NCI-H1048 (cell line): ENCODE measurements at places on chromosomes 12 and 14.

- no peak for DNase-seq
Observed at GRCh38 chr12:31895449-31896150, 63.6 kb upstream of the RESF1 start.

GRCh38 chr14:106845286-106846087 is 1319.1 kb downstream of the TMEM121 start:
- DNase-seq, result no peak

GRCh38 chr14:56949828-56950227 is 139.5 kb upstream of the OTX2 start:
- DNase-seq, result no peak

GRCh38 chr12:54390668-54391551 is 6.4 kb upstream of the ZNF385A start:
- DNase-seq, result no peak

DNA sequence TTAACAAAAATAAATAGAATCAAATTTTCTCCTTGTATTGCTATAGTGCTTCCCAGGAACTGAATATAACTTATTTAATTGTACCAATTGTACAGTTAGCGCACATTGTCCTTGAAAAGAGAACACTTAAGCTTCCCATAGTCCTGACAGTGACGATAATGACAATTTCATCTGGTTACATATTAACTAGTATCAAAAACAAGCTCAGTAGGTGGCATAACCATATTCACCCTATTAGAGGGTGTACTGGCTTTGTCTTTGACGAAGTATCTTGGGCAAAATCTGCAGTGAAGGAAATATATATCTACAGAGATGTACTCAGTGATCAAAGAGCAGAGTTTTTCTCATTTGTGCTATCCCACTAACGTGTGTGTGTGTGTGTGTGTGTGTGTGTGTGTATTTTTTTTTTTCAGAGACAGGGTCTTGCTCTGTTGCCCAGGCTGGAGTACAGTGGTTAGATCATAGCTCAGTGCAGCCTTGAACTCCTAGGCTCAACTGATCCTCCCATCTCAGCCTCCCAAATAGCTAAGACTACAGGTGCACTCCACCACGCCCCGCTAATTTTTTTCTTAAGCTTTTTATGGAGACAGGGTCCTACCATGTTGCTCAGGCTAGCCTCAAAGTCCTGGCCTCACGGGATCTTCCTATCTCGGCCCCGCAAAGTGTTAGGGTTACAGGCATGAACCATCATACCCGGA is 4.9 kb upstream of the A2M start:
- DNase-seq, result no peak

GRCh38 chr12:6979453-6979852 is 8.7 kb downstream of the EMG1 start:
- no peak for DNase-seq

GRCh38 chr14:104715871-104716270 is 8.2 kb upstream of the ADSS1 start:
- DNase-seq, result no peak

DNA sequence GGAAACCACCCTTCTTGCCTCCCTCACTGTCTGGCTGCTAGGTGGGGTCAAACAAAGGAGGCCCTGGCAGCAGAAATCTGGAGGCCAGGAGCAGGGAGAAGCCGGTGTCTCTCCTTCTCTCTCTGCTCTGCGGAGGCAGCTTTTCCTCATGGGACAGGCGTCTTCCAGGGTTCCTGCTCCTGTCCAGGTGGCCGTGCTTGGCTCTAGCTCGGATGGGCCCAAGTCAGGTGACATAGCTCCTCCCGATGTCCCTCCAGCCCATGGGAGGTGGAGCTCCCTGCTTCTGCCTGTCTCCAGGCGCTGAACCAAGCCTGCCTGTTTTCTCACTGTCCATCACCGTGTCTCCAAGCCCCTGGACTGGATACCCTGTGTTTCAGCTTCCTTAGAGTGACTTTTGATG is 30.5 kb upstream of the FZD10 start:
- DNase-seq, result no peak

- DNase-seq, result no peak
Observed at GRCh38 chr14:79175671-79176070, 1005.5 kb downstream of the NRXN3 start.

GRCh38 chr12:19891936-19892591 is 452.8 kb downstream of the AEBP2 start:
- DNase-seq, result no peak

DNA sequence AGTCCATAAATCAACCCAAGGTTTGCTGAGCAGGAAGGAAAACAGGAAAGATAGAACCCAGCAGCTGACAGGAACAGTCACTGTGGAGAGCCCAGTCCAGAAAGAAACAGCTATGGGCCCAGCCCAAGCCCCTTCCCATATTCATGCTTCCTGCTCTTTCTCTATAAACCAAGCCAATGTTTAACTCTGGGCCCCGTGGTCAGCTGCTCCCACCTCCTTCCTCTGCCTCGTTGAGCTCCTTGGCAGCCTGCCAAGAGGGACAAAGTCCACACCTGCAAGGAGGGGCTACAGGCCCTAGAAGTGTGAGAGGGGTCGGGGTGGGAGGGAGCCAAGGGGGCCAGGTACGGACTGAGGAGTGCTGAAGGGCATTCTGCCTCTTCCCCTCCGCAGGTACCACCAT is 10.0 kb downstream of the SLC6A13 start:
- DNase-seq, result no peak

GRCh38 chr12:57488402-57489156 is 711 bp downstream of the MARS1 start:
- DNase-seq, result no peak

GRCh38 chr12:79773896-79774295 is 83.1 kb upstream of the PAWR start:
- DNase-seq, result no peak

GRCh38 chr12:123050331-123050831 is 69.9 kb downstream of the ARL6IP4 start:
- no peak for DNase-seq

GRCh38 chr14:92907316-92907911 is 15.5 kb upstream of the CHGA start:
- no peak for DNase-seq

- DNase-seq, result no peak
Observed at GRCh38 chr14:83470466-83470865, 1936.8 kb upstream of the SEL1L start.

DNA sequence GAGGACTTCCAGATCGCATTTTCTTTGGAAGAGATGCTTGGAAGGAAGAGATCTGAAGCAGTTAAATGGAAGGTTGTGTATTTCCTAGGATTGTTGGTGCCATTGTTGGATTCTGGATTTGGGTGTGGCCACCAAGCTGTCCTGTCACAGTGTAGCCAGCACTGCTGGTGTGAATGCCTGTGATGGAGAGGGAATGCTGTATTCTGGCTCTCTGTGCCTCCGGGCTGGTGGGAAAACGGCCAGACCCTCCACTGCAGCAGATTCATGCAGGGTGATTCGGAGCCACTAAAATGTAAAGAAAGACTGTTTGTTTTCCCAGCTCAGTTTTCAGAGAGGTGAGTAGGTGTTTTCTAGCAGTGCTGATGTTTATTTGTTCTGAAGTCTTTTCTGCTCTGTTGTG is 30.7 kb upstream of the MANSC4 start:
- DNase-seq, result no peak

GRCh38 chr12:51009056-51009440 is 17.1 kb downstream of the SLC11A2 start:
- DNase-seq, result no peak
